ENCODE measurements at places on chromosomes 6 and 20.

GRCh38 chr6:164533045-164533362, 776.4 kb downstream of the C6orf118 start:
- no peak for DNase-seq

DNA sequence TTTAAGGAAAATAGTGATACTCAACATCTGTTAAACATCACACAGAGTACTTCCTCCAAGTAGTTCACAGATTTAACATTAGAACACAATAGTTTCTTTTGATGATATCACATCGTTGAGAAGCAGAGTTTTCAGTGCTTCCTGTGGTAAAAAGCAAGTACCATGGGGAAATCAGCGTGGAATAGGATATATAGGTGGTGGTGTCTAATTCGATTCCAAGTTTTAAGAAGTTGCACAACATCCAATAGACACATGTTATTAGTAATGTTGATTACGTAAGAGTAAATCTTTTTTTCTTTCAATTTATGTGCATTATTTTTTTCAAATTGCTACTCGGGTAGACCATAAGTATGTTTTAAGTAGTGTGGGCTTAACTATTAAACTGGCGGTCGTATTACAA, 360.7 kb downstream of the NKAIN2 start:
- DNase-seq, result no peak

DNA sequence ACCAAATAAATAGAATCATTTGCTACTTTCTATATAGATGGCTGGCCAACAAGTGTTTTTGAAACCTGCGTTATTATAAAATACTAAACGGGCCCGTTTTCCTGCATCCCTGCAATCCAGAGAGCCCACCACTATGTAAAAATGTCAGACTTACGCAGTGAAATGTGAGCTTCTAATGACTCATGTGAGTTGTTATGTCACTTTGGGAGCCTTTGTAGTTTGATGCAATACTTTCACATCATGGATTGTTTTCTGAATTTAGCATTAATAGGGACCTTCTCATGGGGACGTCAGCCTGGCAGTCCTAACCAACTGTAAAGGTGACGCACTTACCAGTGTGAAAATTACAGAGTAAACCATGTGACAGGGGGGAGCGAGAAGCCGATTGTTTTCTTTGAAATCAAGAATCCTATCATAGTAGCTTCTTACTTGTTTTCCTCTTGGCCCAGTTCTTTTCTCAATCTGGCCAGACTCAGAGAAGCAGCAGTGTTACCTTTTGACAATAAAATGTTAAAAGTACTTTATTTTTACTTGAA, 75.3 kb downstream of the SSR1 start:
- no peak for DNase-seq

DNA sequence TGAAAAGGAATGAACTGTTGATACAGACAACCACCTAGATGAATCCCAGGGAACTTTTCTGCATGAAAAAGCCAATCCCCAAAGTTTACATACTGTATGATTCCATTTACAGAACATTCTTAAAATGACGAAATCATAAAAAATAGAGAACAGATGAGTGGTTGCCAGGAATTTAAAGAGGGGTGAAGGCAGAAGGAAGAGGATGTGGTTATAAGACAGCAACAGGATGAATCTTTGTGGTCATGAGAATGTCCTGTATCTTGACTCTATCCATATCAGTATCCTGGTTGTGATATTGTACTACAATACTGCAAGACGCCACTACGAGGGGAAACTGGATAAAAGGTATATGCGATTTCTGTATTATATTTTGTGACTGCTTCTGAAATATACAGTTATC, 70.1 kb upstream of the EMILIN3 start:
- no peak for DNase-seq

GRCh38 chr6:7196019-7196402, 88.2 kb downstream of the RREB1 start:
- DNase-seq, result no peak

GRCh38 chr20:57259121-57259937, 7.1 kb downstream of the BMP7 start:
- no peak for DNase-seq

GRCh38 chr6:17413313-17413750, 19.9 kb downstream of the CAP2 start:
- no peak for DNase-seq

DNA sequence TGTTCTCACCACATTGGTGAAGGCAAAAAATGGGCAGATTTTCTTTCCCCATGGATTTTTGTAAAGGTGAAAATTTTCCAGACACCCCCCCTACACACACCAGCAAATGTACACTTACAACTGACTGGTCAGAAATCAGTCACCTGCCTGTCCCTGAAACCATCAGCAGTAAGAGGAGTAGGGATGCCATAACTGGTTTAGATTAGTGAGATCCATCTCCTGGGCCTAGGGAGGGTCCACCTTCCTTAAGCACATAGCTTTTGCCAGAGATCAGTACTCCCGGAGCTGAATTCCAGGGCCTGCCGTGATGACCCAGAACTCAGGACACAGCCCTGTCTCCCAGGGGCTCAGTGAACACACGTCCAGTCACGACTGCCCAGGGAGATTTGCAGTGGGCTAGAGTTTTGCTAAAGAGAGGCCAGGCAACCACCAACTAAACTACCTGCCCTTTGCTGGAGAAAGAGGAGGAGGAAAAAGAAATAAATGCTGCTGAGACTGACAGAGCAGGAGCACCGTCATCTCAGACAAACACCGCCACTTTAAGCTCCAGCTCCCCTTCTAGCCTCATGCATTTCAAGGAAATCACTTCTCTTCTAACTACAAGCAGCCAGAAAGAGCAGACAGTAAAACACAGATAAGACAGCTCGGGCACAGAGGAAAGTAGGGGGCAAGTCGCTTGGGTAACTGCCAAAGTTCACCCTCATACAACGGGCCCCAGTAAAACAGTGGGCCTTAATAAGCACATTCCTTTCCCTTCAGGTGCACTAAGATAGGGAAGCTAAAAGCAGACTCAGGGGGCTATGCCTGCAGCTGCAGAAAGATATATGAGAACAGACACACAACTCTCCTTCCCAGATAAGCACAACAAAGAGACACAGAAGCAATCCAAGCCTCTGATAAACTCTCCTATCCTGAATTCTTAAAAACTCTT, 82.6 kb upstream of the SPTLC3 start:
- no peak for DNase-seq

DNA sequence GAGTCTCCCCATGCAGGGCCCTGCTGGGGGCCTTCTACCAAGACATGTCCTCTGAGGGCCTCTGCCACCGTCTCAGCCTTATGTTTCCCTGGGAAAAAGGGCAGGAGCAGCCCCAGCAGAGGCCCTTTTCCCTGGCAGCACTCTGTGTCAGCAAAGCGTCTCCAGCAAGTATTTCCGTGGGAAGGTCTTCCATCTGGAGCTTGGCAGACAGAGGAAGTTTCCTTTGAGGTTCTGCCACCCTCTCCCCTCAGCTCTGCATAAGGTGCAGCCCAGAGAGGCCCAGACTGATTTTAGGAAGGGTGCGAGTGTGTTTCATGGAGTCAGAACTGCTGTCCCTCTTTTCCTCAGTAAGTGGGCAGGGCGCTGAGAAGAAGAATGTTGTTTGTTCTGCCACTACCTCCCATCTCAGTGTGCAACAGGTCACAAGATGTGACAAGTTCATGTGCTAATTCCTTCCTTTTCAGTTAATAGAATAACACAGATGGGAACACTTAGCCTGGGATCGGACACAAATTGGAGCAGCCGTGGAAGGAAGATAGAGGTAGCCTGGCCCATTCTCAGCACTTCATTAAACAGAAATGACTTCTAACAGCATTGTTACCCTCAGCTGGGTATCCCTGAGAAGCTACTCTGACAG, 784.4 kb downstream of the MAFB start:
- no peak for DNase-seq

DNA sequence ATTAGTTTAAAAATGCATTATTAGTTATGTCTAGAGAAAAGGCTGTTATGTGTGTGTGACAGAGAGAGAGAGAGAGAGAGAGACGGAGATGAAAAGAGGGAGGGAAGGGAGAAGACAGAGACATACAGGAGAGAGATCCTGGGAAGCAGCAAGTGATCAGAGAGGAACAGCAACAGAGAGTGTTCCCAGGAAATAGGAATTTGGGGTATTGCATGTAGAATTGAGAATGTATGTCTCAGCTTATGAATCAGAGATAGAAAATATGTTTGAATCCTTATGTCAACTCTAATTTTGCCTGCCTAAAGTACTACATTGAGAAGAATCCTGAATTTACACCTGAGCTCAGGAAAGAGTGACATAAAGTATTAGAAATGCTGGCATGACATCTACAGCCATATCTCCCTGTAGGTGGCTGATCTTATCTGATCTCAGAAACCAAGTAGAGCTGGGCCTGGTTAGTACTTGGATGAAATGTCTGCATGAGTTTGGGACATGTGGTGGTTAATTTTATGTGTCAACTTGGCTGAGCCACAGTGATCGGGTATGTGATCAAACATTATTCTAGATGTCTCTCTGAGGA, 130.6 kb downstream of the TENT5A start:
- DNase-seq, result no peak

DNA sequence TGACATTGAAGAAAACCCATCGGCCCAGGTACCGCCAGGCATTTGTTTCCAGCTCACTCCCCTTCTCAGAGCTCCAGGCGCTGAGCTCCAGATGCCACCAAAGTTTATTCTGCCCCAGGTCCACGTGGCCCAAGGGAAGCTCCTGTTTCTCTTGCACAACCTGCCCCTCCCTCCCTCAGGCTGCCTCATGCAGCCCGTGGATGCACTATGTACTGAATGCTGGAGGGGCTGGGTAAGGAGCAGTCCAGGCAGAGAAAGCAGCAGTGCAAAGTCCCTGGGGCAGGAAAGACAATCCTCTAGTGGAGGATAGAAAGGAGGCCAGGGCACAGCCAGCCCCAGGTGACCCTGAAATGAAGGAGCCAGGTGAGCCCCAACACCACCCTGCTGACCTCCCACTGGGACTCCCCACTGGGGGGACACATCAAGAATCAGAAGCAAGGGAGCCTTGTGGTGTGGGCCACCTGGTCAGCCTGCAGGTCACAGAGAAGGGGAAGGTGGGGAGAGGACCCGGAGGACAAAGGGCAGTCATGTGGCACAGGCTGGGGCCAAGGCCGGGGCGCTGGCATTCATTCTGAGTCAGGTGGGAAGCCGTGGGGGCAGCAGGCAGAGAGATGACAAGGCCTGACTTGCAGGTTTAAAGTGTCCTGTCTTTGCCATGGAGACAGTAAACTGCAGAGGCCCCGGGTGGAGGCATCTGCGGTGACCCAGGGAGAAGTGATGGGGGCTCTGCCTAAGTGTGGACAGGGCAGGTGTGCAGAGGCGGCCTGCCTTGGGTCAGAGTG, 230.1 kb downstream of the PREX1 start:
- DNase-seq, result no peak

GRCh38 chr6:79494841-79495240, 42.4 kb downstream of the LCA5 start:
- DNase-seq, result no peak

Data from CD4-positive, alpha-beta T cell treated with Interleukin-17A for 1 hour (primary cell).